ENCODE measurements at places on chromosomes 7 and 10. TPM values are rescaled to one million over a fixed set of nuclear protein-coding genes. Genes with fewer than 3 reads are reported as not detected.

- DNase-seq: no peak
These were observed 7.0 kb upstream of the TET1 start for GRCh38 chr10:68553138-68553537.

DNA sequence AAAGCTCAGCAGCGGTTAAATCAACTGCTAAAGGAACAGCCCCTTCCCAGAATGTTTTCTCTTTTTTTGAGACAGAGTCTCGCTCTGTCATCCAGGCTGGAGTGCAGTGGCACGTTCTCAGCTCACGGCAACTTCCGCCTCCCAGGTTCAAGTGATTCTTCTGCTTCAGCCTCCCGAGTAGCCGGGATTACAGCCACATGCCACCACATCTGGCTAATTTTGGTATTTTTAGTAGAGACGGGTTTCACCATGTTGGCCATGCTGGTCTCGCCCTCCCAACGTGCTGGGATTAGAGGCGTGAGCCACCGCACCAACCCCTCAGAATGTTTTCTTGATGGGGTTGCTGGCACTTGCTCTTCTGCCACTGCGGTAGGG lies 59.8 kb upstream of the IL6 start:
- DNase-seq: no peak

GRCh38 chr10:47049056-47049851 lies 138.0 kb downstream of the PTPN20 start:
- no peak for DNase-seq

BTBD16 gene
- total RNA-seq: 1.2 TPM

AKR1C4 gene
- total RNA-seq: not detected

All from aorta (tissue), 5 donors.